Thymus (tissue), 14 donors: ENCODE measurements at places on chromosomes 7 and 10. TPM values are rescaled to one million over a fixed set of nuclear protein-coding genes. Genes with fewer than 3 reads are reported as not detected.

GRCh38 chr10:104345515-104345914 is 7.2 kb upstream of the ITPRIP start:
- no peak for DNase-seq

- DNase-seq, result no peak
Measured at GRCh38 chr7:135536150-135536549, 21.6 kb upstream of the NUP205 start.

NUPR2 gene
- polyA plus RNA-seq, result 0.75 TPM

TRPV6 gene
- 1.1 TPM for polyA plus RNA-seq
